Spinal cord (tissue), 10 donors: ENCODE measurements at places on chromosomes 1 and 21.

- DNase-seq = no peak
Observed at GRCh38 chr21:42459082-42459460, 37.0 kb downstream of the RSPH1 start.

- no peak for DNase-seq
Observed at GRCh38 chr1:67579623-67580394, 105.2 kb upstream of the GADD45A start.

DNA sequence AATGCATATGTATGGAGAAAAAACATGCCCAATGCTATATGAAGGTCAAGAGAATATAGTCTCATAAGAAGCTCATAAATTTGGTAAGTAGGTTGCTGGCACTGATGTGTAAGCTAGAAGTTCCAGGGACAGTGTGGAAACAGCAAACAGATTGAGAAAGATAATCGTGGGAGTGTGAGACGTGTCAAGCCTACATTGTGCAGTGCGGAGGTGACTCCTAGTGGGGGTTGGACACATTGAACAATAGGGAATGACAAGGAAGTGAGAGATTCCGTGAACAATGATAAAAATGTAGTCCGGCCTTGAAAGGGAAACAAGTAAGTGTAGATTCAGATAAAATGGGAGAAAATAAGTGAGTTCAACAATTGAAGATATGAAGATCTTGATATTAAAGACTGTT is 788.4 kb upstream of the PRMT6 start:
- no peak for DNase-seq

DNA sequence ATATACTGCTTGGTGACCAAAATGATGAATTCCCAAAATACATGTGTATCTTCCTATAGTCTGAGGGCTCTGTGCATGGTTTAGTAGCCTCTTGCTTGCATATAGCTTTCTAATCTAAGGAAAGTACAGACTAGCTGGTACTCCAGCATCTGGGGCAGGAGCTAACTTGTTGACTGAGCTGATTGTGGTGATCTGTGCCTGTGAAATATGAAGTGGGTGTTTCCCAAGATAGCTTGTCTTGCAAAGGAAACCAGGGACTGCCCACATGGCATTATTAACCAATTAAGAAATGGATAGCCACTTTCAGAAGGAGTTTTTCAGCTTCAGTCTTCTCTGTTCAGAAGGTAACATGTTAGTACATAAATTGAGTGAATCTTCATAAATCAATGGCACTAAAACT is 219.8 kb downstream of the NEGR1 start:
- no peak for DNase-seq

DNA sequence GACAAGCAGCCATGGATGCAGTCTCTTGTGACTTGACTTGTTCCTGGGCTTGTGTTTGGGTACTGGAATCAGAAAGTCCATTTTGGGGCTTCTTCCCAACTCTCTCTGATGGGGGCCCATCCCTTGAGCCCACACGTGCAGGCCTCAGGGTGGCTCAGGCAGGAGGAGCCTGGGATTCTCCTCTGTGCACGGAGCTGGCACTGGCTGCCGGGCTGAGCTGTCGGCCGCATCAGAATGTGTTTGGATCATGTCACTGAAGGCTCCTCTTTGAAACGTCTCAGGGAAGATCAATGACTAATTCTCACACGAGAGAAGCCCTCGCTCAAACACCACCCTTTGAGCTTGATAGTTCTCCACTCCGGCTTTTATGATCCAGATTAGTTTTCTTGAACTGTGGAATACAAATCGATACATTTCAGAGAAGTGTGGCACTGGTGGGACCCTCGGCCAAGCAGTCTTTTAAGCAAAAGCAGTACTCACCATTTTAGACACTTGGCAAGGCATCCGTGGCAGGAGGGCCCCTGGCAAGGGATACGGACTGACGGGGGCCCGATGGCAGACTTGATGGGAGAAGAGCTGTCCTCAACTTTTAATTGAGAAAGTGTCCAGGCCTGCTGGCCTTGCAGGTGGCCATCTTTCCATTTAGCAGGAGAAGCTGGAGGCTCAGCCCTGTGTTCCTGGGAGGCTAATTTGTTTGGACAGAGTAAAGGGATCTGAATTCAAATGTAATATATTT is 220.7 kb upstream of the C1orf174 start:
- DNase-seq = no peak
